Fibroblast of lung (primary cell): ENCODE measurements at places on chromosomes 4 and X.

GRCh38 chr4:109390115-109390768 is 43.4 kb upstream of the SEC24B start:
- no peak for DNase-seq

DNA sequence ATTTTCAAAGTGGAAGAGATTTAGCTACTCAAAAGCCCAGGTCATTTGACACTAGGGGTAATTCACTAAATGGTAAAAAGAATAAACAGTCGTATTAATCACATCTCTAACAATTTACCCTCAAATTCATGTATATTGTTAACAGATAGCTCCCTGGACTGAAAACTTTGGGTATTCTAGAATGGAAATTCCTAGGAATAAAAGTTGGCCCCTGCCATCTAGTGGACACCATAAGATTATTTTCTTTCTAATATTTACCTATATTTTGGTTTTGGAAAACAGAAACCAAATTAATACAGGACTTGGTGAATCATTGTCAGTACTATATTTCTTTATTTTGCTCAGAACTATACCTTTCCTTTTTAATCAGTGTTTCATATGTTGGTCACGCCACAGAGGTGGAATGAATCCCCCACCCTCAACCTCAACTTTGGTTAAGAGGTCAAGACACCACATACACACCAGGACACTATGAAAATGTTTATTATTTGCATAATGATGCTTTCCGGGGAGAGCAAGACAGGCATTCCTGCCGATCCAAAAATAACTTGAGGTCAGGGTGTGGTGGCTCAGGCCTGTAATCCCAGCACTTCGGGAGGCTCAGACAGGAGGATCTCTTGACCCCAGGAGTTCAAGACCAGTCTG is 96.2 kb upstream of the APOOL start:
- DNase-seq = peak; percentile 0

- DNase-seq = no peak
These were observed 17.0 kb downstream of the ADD1 start for GRCh38 chr4:2860391-2861348.

DNA sequence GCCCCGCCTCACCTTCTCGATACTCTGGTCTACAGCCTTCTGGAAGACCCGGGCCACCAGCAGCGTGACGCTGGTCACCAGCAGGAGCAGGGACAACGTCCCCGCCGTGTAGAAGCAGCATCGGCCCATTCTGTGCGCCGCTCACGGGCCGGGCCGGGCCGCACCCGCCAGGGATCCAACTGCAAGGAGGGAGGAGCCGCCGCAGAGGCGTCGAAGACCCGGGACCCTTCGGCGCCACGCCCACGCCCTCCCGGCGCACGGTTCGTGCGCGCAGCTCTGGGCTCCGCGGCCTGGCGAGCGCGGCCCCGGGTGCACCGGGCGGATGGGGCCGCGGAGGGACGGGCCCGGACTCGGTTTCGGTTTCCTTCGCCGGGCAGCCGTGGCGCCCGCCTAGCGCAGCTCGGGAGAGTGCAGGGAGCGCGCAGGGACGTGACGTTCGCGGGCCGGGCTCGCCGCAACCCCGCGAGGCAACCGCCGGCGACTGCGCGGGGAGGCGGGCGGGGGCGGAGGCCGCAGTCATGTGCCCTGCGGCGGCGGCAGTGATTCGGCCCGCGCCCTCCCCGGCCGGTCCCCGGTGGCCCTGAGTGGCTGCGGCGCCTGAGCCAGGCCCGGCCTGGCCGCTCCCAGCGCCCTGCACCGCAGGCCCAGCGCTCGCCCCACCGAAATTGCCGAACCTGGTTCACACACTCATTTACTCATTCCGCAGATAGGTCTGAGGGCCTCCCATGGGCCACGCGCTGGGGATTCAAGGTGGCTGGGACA is at the start of gene SCARB2:
Gene SCARB2, minus strand, starts transcription at position 410 of the 762 bp plus-strand sequence. Its CDS starts 281 bp downstream, at position 129.
- DNase-seq = peak; percentile 89

GRCh38 chr4:2281575-2282343 is 19.9 kb upstream of the MXD4 start:
- no peak for DNase-seq

GRCh38 chrX:139889760-139890159 is 43.1 kb downstream of the ATP11C start:
- DNase-seq = peak; percentile 18
